ENCODE measurements at places on chromosomes 12 and 14. TPM values are rescaled to one million over a fixed set of nuclear protein-coding genes. Genes with fewer than 3 reads are reported as not detected.

CCDC88C gene
- total RNA-seq, result 32.2 TPM

SLCO1B1 gene
- total RNA-seq, result not detected

RGS6 gene
- total RNA-seq, result 13.5 TPM

EXOC3L4 gene
- 0.16 TPM for total RNA-seq

ZFHX2 gene
- total RNA-seq, result 1.6 TPM

ERH gene
- 89.6 TPM for total RNA-seq

RFLNA gene
- total RNA-seq, result 11.1 TPM

GMPR2 gene
- total RNA-seq, result 62.6 TPM

KLRC4 gene
- total RNA-seq, result not detected

CEBPE gene
- total RNA-seq, result not detected

RPGRIP1 gene
- total RNA-seq, result 32.9 TPM

AKAP3 gene
- total RNA-seq, result 0.99 TPM

RD3L gene
- total RNA-seq, result 12.0 TPM

ZDHHC22 gene
- 5.6 TPM for total RNA-seq

TC2N gene
- 12.0 TPM for total RNA-seq

SDSL gene
- 4.9 TPM for total RNA-seq

YY1 gene
- total RNA-seq, result 77.4 TPM

BCL2L14 gene
- total RNA-seq, result not detected

ARHGEF25 gene
- 53.5 TPM for total RNA-seq

AGAP2 gene
- total RNA-seq, result 7.3 TPM

CPNE6 gene
- total RNA-seq, result 5.9 TPM

PLA2G1B gene
- not detected for total RNA-seq

KRT78 gene
- total RNA-seq, result 2.6 TPM

SERPINA4 gene
- not detected for total RNA-seq

OTUB2 gene
- 3.8 TPM for total RNA-seq

PKP2 gene
- total RNA-seq, result 24.0 TPM

BBS10 gene
- 34.5 TPM for total RNA-seq

PTHLH gene
- 6.7 TPM for total RNA-seq

APOLD1 gene
- total RNA-seq, result 44.7 TPM

PRR4 gene
- total RNA-seq, result 11.7 TPM

SLC17A8 gene
- total RNA-seq, result 3.6 TPM

KRT3 gene
- 5.7 TPM for total RNA-seq

FBXW8 gene
- 29.2 TPM for total RNA-seq

FOXN4 gene
- 3.4 TPM for total RNA-seq

TBX3 gene
- 13.9 TPM for total RNA-seq

SPATS2 gene
- 44.1 TPM for total RNA-seq

ACOT6 gene
- not detected for total RNA-seq

LAG3 gene
- total RNA-seq, result 0.60 TPM

KRT8 gene
- 21.5 TPM for total RNA-seq

IL31 gene
- not detected for total RNA-seq
